ENCODE measurements at places on chromosomes 4 and X. TPM values are rescaled to one million over a fixed set of nuclear protein-coding genes. Genes with fewer than 3 reads are reported as not detected.
A peak's percentile ranks its signal among the peaks of the same experiment; 100 is the strongest.

CT47B1 gene
- not detected for total RNA-seq

NSD2 gene
- total RNA-seq = 119 TPM

TAF7L gene
- 0.17 TPM for total RNA-seq

LRBA gene
- total RNA-seq = 69.1 TPM

EPHA5 gene
- total RNA-seq = 0.09 TPM

DNA sequence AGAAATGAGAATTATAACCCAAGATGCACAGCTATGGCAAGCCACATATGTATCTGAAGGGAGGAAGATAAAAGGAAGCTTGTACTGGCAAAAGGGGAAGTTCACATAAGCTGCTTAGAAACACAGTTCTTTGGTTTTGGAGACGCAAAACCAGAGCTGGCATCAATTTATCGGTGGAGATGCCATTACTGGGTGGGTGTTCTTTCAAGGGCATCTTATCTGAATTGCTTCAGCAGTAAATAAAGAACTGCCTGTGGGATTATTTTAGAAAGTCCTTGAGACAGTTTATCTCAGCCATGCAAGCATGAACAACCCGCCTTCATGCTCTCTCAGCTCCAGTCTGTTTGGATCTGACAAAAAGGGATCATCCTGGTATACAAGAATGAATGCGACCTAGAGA, 60.8 kb downstream of the DDX60 start:
- no peaks in the 10 kb centered on the region for H3K27me3 ChIP-seq
- H3K4me3 ChIP-seq = no peak overlapping the region
- no peak overlapping the region for H3K27ac ChIP-seq
- no peaks in the 10 kb centered on the region for H3K36me3 ChIP-seq
- peaks cover 12% of the 10 kb centered on the region for H3K4me1 ChIP-seq

GRCh38 chr4:71369536-71369935, 30.7 kb downstream of the SLC4A4 start:
- H3K4me1 ChIP-seq = no peaks in the 10 kb centered on the region
- H3K36me3 ChIP-seq = no peaks in the 10 kb centered on the region
- H3K27ac ChIP-seq = no peak overlapping the region
- no peak for DNase-seq
- H3K4me3 ChIP-seq = no peak overlapping the region
- no peaks in the 10 kb centered on the region for H3K27me3 ChIP-seq

DNA sequence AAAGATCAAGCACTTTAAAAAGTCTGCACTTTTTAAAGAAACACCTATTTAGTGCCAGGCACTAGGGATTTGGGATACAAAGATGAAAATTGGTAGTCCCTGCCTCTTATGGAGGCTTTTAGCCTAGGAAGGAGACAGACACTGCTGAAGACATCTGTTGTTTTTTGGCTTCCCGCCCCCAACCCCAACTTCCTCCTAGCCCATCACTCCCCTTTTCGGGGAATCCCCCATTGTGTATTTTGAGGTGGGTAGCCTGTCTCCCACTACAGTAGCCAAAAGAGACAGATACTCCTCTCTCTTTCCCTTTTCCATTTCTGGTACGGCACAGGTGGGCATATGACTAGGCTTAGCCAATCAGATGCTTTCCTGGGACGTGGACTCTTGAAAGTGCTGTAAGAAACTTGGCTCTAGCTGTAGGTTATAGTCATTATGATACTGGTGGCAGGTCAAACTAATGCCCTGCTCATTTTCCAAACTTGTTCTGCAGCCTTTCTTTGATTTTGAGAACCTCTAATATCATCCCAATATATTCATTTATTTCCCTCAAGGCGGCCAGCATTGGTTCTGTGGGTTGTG, 194.6 kb upstream of the RBPJ start:
- no peaks in the 10 kb centered on the region for H3K27me3 ChIP-seq
- no peak overlapping the region for H3K4me3 ChIP-seq
- H3K36me3 ChIP-seq = no peaks in the 10 kb centered on the region
- no peaks in the 10 kb centered on the region for H3K4me1 ChIP-seq
- no peak overlapping the region for H3K27ac ChIP-seq
- no peak for DNase-seq

DNA sequence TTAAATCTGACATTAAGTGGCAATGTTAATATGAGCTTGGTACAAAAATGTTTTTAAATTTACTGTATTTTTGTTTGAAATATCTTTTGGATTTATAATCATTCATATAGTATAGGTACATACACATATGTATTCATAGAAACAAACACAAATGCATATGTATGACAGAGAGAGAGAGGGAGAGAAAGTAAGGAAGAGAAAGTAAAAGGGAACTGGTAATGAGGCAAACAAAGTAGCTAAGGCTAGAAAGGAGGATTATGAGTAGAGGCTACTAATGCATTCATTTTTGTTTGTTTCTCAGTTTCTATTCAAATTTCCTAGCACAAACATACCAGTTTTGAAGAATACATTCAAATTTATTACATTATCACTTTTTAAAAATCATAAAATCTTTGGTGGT, 132.4 kb downstream of the GLRA3 start:
- no peaks in the 10 kb centered on the region for H3K27me3 ChIP-seq
- H3K4me1 ChIP-seq = no peaks in the 10 kb centered on the region
- H3K27ac ChIP-seq = no peak overlapping the region
- no peak for DNase-seq
- peaks cover 3% of the 10 kb centered on the region for H3K36me3 ChIP-seq

DNA sequence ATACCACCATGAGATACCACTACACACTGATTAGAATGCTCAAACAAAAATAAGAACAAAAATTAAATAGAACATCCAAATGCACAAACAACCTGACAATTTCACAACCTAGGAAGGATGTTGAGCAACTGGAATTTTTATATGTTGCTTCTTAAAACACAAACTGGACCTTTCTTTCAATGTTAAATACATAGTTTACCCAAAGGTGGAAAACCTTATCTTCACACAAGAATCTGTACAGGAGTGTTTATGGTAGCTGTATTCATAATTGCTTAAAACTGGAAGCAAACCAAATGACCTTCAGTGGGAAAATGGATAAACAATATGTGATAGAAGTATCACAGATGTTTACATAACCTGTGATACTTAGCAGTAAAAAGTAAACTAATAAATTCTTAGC, 573.8 kb downstream of the MAGEB5 start:
- H3K27me3 ChIP-seq = no peaks in the 10 kb centered on the region
- no peaks in the 10 kb centered on the region for H3K4me1 ChIP-seq
- no peak overlapping the region for H3K4me3 ChIP-seq
- no peak for DNase-seq
- no peak overlapping the region for H3K27ac ChIP-seq

- no peak overlapping the region for H3K4me3 ChIP-seq
- DNase-seq = no peak
- H3K27ac ChIP-seq = no peak overlapping the region
- H3K36me3 ChIP-seq = no peaks in the 10 kb centered on the region
- H3K4me1 ChIP-seq = peaks cover 9% of the 10 kb centered on the region
Measured at GRCh38 chrX:16103625-16104024, 19.7 kb upstream of the GRPR start.

DNA sequence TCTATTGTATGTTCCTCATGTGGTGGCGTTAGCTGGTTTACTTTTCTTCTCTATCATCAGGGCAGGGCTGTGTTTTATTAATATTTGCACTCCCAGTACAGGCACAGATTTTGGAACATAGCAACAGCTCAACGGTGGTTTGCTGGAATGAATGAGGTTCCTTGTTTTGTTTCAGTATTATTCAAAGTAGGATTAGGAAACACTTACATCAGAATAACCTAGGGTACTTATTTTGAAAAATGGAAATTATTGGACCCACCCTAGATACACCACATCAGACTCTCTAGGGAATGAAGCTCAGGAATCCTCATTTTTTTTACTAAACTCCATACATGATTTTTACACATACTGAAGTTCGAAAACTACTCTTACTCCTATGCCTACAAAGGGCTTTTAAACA, 108.8 kb upstream of the ENPEP start:
- H3K4me1 ChIP-seq = no peaks in the 10 kb centered on the region
- no peak for DNase-seq
- no peak overlapping the region for H3K4me3 ChIP-seq
- no peak overlapping the region for H3K27ac ChIP-seq
- H3K36me3 ChIP-seq = no peaks in the 10 kb centered on the region

- H3K27ac ChIP-seq = peak overlapping the region; percentile 99
- DNase-seq = no peak
- H3K27me3 ChIP-seq = peaks cover 3% of the 10 kb centered on the region
- no peak overlapping the region for H3K4me3 ChIP-seq
- peaks cover 32% of the 10 kb centered on the region for H3K4me1 ChIP-seq
Measured at GRCh38 chrX:47814851-47815250, 21.9 kb upstream of the ZNF81 start.

DNA sequence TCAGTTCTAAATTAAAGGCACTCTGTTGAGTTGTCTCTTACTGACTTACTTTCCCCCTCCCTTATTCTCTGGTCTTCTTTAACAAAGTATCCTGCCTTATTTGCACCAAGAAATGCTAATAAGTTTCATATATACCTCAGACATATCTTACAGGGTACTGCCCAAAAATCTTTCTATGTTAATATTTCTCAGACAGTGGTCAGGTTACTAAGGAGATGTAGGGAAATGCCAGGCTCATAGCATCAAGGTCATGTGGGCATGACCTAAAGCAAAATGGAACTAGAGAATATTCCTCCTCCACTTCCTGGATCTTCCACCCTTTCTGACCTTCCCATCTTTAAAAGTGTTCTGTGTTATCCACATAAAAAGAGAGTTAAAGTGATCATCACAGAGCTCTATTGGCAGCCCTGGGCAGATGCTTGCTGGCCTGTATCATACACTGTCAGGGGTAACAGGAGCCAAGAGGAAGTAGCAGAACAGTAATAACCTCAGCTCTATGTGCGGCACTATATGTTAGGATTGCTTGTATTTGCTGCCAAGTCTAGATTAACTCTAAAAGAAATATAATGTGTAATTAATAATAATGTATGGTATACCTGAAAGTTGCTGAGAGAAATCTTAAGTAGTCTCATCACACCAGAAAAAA, 74.3 kb downstream of the IQCM start:
- H3K27ac ChIP-seq = no peak overlapping the region
- no peak overlapping the region for H3K4me3 ChIP-seq
- no peaks in the 10 kb centered on the region for H3K36me3 ChIP-seq
- no peak for DNase-seq
- H3K4me1 ChIP-seq = peaks cover 7% of the 10 kb centered on the region

- H3K27me3 ChIP-seq = no peaks in the 10 kb centered on the region
- no peaks in the 10 kb centered on the region for H3K4me1 ChIP-seq
- DNase-seq = no peak
- H3K4me3 ChIP-seq = no peak overlapping the region
- H3K36me3 ChIP-seq = no peaks in the 10 kb centered on the region
Measured at GRCh38 chr4:100632163-100632562, 114.3 kb upstream of the EMCN start.

GRCh38 chr4:7275067-7275466, 82.7 kb downstream of the SORCS2 start:
- no peak overlapping the region for H3K4me3 ChIP-seq
- no peaks in the 10 kb centered on the region for H3K4me1 ChIP-seq
- H3K27me3 ChIP-seq = no peaks in the 10 kb centered on the region
- no peaks in the 10 kb centered on the region for H3K36me3 ChIP-seq

- H3K4me3 ChIP-seq = no peak overlapping the region
- no peaks in the 10 kb centered on the region for H3K36me3 ChIP-seq
- H3K4me1 ChIP-seq = peaks cover 39% of the 10 kb centered on the region
- no peak for DNase-seq
Measured at GRCh38 chr4:41072021-41072777, 142.1 kb downstream of the APBB2 start.

- no peaks in the 10 kb centered on the region for H3K27me3 ChIP-seq
- no peaks in the 10 kb centered on the region for H3K36me3 ChIP-seq
- no peak overlapping the region for H3K27ac ChIP-seq
- peaks cover 29% of the 10 kb centered on the region for H3K4me1 ChIP-seq
- no peak for DNase-seq
Measured at GRCh38 chr4:52201715-52202114, 150.6 kb downstream of the SPATA18 start.

DNA sequence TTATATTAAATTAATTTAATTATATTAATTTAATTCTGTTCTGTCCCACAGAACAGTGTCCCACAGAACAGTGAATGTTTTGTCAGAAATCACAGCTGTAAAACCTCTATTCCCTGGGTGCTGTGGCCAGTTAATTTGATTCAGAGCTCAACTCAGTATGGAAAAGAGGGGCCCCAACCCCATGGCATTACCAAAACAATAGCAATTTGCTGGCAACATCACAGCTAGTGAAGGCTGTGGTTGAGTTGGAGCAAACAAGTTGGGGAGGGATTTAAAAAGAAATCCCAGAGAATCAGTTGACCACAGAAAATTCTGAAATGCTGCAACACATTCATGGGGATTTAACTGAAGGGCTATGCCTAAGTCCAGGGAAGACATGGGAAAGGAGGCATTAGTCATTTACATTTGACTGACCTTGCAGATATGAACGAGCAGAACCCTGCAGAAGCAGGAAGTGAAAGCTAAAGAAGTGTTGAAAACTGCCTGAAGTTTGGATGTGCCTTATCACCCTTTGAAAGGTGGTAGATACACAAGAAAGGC, 30.1 kb downstream of the PDHA2 start:
- peak overlapping the region; percentile 89 for H3K27ac ChIP-seq
- H3K36me3 ChIP-seq = peaks cover 32% of the 10 kb centered on the region
- peak; percentile 10 for DNase-seq
- peaks cover 5% of the 10 kb centered on the region for H3K4me1 ChIP-seq
- H3K27me3 ChIP-seq = no peaks in the 10 kb centered on the region
- H3K4me3 ChIP-seq = no peak overlapping the region

Measured in WTC11 (cell line).